Smooth muscle cell of the brain vasculature (primary cell): ENCODE measurements at places on chromosomes 3 and 15.
A peak's percentile ranks its signal among the peaks of the same experiment; 100 is the strongest.

- DNase-seq, result no peak
Measured at GRCh38 chr3:123155471-123156011, 46.2 kb upstream of the SEC22A start.

DNA sequence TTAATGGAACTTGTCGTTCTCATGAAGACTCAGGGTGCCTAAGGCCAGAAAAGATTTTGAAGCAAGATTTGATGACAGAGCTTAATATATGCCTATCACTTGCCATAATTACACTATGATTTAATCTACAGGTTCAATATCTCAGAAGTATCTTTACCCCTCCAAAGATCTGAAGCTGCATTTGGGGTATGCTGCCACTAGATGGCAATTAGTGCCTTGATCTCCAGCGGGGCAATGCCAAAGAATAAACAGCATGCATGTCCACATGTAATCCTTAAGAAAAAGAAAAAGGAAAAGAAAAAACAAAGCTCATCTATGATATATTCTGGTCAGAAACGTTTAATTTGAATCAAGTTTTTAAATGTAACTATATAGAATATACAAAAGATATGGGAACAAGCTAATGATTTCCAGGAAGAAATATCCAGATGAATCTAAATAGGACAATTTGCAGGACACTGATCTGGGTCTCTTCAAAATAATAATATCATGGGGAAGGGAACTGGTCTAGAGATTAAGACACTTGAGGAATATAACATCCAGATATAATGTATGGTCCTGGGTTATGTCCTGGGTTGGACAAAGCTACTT is 55.0 kb upstream of the SOX14 start:
- DNase-seq, result no peak

DNA sequence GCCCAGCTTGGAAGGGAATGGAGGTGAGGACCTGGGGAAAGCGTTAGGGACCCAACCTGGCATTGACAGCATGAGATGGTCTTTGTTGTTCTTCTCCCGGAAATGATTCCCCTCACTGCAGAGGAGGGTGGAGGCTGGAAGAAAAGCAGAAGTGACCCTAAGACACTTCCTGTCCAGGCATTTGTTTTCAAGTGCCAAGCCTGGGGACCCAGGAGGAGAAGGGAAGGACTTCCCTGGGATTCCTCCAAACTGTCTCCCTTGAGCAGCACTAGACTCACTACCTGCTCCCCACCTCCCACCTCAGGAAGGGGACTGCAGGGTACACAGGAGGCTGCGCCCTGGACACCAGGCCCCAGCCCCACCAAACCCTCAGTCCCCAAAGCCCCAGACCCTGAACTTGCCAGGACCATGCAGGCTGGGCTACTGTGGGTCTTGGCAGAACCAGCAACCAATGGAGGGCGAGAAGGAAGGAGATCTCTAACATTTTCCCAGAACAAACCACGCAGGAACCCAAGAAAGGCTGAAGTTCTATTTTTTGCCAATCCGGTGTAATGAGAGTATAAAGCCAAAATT is 9.8 kb upstream of the VIPR1 start:
- DNase-seq, result no peak

GRCh38 chr15:52054381-52054780 is 35.4 kb downstream of the MAPK6 start:
- no peak for DNase-seq

DNA sequence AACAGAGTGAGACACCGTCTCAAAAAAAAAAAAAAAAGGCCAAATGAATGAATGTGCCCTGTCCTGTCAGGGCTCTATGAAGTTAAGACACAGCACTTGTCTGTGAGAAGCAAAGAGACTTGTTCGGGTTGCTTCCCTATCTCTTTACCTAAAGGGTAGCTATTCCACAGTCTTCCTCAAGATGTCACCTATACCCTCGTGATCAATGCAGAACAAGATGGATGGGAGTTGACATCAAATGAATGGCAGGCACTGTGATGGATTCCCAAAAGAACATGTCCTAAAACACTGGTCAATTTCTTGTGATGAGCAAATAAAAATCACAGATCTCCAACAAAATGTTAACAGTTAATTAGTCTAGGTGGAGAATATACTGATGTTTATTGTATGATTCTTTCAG is 9.5 kb downstream of the TADA3 start:
- no peak for DNase-seq

- no peak for DNase-seq
Measured at GRCh38 chr3:160049565-160049964, 60.9 kb downstream of the IL12A start.

GRCh38 chr3:94714194-94714593 is 651.3 kb downstream of the NSUN3 start:
- no peak for DNase-seq

DNA sequence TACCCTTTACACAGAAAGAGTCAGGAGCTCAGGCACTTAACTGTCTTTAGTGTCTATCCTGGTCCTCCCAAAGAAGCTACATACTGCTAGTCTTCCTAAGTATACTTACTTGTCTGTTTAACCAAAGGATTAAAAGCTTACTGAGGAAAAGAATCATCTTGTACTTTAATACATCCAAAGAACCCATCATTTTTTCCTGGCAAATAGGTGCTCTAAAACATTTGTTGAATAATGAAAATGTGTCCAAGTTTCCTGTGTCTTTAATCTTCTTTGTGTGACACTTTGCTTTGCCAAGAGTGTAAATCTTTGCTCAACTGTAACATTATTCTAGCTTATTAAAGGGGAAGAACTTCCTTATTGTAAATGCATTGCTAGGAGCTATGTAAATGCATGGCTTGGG is 519.2 kb downstream of the OTOL1 start:
- DNase-seq, result no peak

GRCh38 chr3:133701435-133702358 is 40.0 kb upstream of the TOPBP1 start:
- no peak for DNase-seq

- no peak for DNase-seq
Measured at GRCh38 chr3:99565331-99565730, 73.1 kb upstream of the COL8A1 start.

DNA sequence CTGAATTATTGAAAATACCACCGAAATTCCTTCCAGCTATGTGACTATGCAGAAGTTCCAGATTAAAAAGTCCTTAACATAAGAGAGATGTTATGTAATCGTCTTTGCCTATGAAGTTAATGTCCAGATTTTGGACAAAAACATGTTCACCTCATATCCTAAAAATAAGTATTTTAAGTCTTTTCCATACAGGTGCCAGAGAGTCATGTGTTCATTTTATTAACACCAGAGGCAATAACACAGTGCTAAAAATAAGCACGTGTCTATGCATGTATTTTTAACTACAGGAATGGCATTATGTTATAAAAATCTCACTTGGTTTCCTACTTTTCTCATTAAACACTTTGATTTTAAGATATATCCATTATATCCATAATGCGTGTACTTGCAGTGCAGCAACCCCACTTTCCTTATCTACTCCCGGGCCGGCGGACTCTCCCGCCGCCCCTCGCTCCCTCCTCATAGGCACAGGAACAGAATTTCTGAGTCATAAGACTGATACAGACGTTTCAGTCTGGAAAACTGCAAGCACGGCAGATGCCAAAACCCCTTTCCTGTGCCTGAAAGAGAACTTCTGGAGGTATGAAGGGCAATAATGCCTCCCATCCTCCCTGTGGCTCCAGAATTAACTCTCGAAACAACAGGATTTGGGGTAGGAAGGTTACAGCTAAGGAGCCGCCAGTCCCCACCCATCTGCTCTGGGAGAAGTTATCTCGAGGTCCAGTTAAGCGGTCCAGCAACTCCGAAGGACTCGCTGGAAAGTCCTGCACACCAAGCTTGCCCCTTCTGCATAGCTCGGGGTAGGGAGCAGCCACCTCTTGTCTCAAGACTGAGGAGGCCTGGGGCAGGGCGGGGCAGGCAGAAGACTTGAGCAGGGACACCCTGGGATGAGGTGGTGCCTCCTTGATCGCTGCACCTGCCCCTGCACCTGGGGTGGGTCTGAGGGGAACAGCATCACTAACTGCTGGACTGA is 22.3 kb upstream of the PSTPIP1 start:
- no peak for DNase-seq

- no peak for DNase-seq
Measured at GRCh38 chr3:157493627-157494550, 9.3 kb downstream of the VEPH1 start.

GRCh38 chr3:101189176-101189575 is 131.2 kb downstream of the IMPG2 start:
- DNase-seq, result no peak

DNA sequence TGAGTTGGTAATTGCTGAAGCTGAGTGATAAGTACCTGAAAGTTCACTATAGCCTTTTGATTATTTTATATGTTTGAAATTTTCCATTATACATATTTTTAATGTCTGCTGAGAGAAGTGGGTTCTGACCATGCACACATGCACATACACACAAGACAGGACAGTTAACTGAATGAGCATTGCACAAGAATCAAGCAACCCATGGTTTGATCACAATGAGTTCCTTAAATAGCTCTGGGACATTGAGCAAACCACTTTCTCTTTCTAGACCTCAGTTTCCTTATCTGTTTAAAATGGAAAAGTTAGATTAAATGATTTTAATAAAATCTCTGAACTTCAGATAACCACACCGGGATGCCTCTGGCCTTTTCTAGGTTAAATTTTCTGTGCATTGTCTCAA is 26.7 kb downstream of the SNTN start:
- no peak for DNase-seq

GRCh38 chr3:54198556-54198955 is 76.2 kb downstream of the CACNA2D3 start:
- DNase-seq, result no peak

- peak; percentile 36 for DNase-seq
Measured at GRCh38 chr3:72694398-72694797, 153.8 kb downstream of the SHQ1 start.
